ENCODE measurements at places on chromosomes 13 and 19.
A peak's percentile ranks its signal among the peaks of the same experiment; 100 is the strongest.

GRCh38 chr19:7415163-7415856, 66.6 kb downstream of the ARHGEF18 start:
- no peak for DNase-seq

GRCh38 chr19:47005164-47005641, 14.4 kb upstream of the NPAS1 start:
- no peak for DNase-seq

- no peak for DNase-seq
These were observed 3.0 kb downstream of the OBI1 start for GRCh38 chr13:78655906-78656305.

GRCh38 chr19:38978326-38978689, 2.8 kb upstream of the FBXO17 start:
- DNase-seq: no peak

DNA sequence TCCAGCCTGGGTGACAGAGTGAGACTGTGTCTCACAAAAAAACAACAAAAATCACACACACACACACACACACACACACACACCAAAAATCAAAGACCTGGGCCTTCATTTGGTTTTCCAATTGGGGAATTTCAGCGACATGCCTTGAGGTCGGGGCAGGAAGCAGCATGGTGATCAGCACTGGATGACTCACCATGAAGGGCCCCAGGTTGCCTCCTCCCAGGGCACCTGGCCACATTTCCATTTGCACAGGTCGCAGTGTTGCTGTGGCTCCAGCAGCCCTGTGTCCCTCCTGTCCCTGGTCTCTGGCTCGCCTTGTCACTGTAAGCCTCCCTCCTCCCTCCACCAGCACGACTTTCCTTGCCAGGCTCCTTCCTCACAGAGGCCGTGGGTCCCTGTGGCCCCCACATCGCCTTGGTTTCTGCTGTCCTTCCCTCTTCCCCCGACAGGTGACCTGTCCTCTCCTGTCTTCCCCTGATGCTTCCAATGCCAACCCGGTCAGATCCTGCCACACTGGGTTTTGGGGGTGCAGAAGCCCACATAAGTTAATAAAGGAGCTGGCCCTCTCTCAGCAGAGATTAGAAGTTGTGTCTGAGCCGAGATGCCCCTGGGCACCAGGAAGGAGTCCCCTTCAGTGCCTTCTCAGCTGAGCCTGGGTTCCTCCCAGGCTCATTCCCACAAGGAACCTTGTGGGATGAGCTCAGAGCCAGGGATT, 66.7 kb downstream of the GPR12 start:
- no peak for DNase-seq

DNA sequence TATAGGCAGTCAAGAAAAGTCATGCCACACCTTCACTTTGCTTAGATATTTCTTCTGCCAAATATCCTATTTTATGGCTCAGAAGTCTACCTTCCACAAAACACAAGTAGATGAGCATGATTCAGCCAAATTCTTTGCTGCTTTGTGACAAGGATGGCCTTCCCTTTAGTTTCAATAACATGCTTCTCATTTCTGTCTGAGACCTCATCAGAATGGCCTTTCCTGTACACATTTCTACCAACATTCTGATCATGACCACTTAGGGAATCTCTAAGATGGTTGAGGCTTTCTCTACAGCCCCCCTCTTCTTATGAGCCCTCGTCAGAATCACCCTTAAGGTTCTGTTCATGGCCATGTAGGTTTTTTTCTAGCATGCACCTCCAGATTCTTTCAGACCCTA, 96.2 kb downstream of the COL4A2 start:
- DNase-seq: no peak

- DNase-seq: no peak
These were observed 53.2 kb upstream of the SHKBP1 start for GRCh38 chr19:40523322-40524047.

DNA sequence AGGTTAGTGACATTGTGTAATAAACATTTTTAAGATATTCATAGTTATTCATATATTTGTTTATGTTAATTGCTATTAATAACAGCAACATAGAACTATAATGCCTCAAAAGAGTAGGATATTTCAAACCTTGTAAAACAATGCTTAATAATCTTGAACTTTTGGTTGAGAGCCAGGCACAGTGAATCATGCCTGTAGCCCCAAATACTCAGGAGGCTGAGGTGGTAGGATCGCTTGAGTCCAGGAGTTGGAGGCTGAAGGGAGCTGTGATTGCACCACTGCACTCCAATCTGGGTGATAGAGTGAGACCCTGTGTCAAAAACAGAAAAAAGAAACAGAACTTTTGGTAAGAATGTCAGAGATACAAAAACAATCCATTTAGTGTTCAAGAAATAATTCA, 213.9 kb upstream of the SLITRK1 start:
- no peak for DNase-seq

DNA sequence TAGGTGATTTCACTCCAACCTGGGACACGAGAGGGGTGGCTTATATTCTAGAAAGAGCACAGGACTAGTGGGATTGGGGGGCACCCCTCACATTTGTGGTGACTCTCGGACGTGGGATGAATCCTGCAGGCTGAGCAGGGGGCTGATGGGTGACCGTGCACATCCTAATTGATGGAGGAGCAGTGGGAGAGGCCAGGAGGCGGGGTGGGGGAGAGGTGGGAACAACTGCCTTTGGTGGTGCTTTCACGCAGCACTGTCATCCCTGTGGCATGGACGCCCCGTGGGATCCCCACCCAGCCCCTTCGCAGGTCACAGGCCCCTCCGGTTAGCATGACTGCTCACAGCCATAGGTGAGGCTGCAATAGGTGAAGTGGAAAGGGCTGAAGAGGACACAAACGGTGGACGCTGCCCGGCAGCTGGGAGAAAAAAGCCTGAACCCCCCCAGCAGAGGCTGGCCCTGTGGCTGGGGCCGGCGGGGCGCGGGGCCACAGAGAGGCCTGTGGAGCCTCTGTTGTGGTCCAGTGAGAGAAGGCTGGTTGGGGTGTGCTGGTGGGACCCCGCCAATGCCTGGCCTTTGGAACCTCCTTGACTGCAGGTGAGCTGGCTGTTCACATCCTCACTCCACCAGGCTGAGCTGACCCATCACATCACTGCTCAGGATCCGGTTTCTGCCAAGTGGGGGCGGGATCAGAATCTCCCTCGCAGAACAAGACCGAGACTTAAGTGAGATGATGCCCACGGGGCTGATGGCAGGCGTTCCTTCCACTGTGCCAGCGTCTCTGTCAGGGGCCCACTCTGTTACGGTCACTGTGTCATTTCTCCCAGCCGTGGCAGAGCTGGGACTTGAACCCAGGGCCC, 325.4 kb downstream of the TEX29 start:
- DNase-seq: no peak

DNA sequence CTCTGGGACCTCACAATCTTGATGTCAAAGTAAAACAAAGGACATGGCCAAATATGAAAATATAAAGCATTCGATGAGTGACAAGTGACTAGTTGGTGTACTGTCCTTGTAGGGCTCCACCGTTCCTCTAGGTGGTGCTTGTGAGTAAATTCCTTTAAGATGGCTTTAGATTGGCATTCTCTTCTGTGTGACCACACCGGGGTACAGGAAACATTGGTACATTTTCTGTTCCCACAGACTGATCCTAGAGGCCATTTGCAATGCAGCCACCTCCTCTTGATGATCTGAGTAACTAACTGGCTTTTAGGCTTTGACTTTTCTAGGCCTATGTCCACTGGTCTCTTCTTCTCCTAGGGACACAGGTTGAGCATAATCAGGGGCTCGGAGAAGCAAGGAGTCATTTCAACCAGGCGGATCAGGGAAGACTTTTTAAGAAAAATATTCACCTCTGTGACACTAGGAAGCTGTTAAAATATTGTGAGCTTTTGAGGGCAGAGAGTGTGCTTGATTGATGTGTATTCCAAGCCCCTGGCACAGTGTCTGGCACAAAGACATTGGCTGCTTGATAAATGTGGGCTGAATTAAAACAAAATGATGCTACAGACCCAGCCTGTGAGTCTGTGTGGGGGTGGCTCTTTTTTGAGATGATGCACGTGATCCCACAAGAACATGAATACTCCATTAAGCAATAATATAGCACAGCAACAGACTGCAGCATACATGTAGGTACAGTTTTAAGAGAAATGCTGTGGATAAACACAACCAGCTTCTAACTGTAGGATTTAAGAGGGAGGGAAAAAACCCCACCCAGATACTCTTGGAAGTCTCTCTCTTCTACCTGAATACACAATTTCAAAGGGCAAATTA, 21.0 kb downstream of the EPSTI1 start:
- DNase-seq: peak; percentile 59

DNA sequence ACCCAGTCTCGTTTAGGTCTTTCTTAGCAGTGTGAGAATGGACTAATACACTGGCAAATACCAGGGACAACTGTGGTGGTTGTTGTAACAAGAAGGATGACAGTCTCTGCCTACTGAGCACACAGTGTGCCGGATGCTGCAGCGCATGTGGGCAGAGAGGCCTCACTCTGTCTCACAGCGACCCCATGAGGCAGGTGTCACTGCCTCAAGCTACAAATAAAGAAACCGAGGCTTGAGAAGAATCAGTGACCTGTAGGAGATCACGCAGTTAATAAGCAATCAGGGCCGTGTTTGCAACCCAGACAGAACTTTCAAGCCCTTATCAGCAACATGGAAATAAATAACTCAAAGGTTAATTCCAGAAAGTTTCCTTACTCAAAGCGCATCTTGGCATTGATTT, 40.5 kb upstream of the GAS6 start:
- no peak for DNase-seq

DNA sequence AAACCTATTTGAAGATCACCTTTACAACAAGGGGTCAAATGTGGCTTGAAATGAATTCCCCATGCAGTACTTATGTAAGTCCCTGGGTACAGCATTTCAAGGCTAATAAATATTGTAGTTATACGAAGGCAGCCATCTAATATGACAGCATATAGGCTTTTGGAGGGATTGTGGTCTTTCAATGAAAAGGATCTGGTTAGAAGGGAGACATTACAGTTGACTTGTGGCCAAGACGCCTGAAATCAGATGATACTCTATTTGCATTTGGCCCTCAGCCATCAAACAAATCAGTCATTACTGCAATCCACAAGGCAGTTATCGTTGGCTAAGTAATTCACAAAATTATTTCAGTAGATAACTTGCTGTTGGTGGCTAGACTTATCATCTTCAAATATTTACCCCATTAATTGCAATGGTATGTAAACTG, 242.7 kb downstream of the DCLK1 start:
- no peak for DNase-seq

DNA sequence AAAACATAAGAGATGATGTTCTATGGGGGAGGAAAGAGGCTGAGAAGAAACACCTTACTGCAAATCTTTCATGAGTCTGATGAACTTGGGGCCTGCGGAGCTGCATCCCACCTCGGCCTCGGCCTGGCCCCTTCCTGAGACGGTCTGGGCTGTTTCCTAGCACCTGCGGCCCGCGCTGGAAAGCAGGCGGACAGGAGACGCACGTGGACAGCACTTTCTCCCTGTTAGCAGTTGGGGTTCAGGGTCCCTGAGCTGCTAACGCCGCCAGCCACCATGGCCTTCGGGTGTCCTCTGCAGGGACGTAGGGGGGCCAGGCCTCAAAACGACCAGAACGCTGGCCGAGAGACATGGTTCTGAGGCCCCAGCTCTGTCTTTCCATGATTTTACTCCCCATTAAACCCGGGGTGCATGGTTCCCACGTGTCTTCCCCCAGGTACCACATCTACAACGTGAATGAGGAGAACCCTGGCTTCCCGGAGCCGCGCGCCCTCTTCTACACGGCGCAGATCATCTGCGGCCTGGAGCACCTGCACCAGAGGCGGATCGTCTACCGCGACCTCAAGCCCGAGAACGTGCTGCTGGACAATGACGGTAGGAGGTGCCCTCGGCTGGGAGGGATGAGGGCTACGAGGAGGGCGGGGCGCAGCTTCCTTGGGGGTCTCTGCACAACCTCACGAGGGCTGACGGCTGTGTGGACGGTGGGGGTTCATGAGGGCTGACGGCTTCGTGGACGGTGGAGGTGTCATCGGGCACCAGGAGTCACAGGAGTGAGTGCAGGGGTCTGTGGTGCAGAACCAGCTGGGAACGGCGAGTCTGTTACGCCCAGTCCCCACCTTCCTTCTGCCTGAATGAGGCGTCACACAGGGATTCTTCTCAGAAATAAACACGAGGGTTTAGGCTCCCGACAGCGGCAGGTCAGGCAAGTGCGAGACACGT, 4.3 kb downstream of the GRK1 start:
- no peak for DNase-seq

- DNase-seq: no peak
These were observed 150.5 kb downstream of the COL4A1 start for GRCh38 chr13:110156301-110157049.

DNA sequence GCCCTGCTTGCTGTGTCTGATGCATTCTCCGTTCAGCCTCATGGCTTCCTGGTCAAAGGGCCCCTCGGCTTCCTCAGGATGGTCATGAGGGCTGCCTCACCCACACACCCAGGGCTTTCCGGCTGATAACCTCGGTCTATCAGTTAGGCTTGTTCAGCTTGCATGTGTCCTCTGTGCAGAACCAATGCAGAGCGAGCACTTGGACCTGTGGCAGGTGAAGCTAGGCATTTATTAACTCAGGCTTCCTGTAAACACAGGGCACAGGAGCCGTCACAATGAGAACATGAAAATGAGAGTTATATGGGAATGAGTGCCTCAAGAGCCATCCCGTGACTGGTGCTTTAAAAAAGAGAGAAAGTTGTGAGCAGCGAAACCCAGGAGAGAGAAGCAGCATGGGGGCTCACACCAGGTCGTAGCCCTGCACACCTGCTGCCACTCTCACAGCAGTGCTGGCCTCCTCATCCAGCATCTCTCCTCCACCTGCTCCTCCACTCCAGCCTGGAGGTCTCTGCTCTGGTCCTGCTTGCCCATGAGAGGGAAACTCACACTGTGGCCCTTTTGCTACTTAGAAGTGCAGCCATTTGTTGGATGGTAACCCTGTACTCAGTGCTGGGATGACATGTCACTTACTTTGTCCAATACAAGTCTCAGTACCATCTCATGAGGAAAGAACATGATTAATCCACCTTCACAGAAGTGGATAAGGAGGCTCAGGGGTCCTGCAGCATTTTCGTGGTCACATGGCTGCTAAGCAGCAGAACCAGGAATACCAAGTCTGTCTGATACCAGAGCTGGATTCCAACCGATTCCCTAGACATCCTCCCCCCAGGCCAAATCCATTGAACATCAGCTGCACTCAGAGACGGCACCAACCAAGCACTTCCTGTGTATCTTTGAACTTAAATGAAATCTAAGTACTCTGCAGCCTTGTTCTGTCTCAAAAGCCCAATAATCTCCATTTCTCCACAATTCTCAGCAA, 50.5 kb upstream of the IRS2 start:
- DNase-seq: no peak

GRCh38 chr13:42807241-42807640, 25.9 kb downstream of the FAM216B start:
- DNase-seq: peak; percentile 6

- no peak for DNase-seq
These were observed 7.5 kb upstream of the MPV17L2 start for GRCh38 chr19:18185538-18185937.

- no peak for DNase-seq
These were observed 334.2 kb downstream of the DNAJC15 start for GRCh38 chr13:43357564-43357963.

DNA sequence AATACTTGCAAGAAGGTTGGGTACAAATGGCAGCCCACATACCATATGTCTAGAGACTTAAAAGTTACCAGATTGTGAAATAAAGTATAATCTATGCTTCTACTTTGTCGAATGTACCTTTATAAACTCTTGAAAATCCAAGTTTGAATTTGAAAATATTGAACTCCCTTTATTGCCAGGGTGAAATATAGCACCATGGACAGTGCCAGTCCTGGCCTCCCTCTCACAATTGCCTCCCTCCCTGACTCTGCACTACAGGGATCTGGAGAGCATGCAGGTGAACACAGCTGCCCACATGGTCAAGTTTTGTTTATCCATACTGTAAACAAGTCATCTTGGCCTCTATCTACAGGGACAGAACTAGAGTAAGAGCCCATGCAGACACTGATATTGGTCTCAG, 394.1 kb upstream of the SLITRK6 start:
- DNase-seq: no peak

Data from T-helper 1 cell (primary cell).